ENCODE measurements at places on chromosomes 6 and 20. TPM values are rescaled to one million over a fixed set of nuclear protein-coding genes. Genes with fewer than 3 reads are reported as not detected.

DNA sequence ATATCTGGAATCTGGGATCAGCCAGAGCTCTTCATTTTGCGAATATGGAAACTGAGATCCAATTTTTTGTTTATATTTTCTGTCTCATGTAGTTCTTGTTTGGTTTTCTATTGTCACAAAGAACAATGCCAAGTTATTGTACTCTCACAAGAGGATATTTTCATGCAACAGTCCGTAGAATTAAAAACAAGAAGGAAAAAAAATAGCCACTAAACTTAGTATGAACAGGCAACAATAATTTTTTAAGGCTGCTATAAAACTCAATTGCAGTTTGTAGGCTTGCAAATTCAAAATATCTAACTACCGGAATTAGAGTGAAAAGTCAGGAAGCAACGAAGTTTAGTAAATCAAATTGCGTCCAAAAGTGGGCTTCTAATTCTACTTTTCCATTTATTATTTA, 1.2 kb downstream of the POPDC3 start:
- DNase-seq: no peak

DNA sequence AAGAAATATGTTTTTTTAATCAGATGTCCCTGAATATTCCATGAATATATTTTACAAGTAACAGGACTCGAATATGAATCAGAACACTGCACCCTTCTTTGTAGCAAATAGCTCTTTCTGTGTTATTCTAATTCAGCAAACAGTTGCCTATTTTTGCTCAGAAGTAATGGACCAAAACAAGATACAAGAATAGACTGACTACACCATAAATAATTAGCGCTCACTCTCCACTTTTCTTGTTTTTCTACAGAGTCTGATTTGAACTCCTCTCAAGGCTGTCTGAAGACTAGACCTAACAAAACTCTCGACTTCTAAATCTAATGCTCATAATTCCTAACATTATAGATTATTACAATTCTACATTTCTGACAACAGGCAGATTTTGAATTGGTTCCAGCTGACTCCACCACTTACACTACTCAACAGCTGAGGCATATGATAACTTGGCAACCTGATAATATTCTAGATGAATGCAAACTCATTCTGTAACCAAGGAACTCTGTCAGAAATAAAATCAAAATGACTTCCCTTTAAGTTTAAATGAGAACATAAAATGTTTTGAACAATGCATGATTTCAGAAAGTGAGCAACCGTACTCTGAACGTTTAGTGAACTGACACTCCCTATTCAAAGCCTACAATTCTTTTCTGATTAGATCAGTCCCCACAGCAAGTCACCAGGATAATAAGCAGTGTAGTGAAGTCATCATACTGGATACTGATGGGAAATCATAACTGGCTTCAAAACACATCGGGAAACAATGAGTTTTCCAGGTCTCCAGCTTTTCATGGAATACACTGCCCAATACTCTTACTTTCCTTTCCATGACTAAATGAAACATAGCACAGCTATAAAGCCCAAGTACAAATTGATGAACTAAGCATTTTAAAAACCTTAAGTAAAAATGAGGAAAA, 114.2 kb upstream of the BEND6 start:
- DNase-seq: no peak

- DNase-seq: no peak
Measured at GRCh38 chr20:32368925-32369324, 10.8 kb downstream of the ASXL1 start.

DNA sequence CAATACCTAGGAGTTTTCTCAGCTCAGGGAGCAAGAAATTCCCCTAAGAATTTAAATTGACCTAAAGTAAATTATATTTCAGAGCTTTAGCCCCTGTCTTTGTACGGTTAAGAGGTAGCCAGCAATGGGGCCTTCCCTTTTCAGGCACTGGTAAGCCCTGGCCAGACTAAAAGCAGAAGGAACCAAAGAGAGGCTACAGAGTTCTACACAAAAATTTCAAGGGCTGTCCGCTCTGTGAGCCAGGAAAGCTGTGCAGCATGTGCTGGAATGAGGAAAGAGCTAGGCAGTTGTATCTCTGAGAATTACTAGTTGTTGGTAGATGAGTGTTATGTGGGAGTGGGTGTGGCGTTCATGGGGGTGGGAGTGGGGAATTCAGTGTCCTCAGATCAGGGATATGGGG, 96.3 kb upstream of the MAFB start:
- no peak for DNase-seq

The PTCHD4 gene
- polyA plus RNA-seq: 0.23 TPM

The MYL9 gene
- polyA plus RNA-seq: 361 TPM

The HSPA1L gene
- polyA plus RNA-seq: 3.8 TPM
